ENCODE measurements at places on chromosomes 2 and 18. TPM values are rescaled to one million over a fixed set of nuclear protein-coding genes. Genes with fewer than 3 reads are reported as not detected.

The TPRKB gene
- 18.2 TPM for total RNA-seq

The MROH2A gene
- not detected for total RNA-seq

The ASPRV1 gene
- under 0.01 TPM for total RNA-seq

The PDE11A gene
- total RNA-seq, result under 0.01 TPM

The FARSB gene
- total RNA-seq, result 9.6 TPM

Data from dermis microvascular lymphatic vessel endothelial cell (primary cell).